ENCODE measurements at places on chromosomes 5 and 9.

- no peak for DNase-seq
Measured at GRCh38 chr5:143072734-143073133, 302.6 kb downstream of the ARHGAP26 start.

DNA sequence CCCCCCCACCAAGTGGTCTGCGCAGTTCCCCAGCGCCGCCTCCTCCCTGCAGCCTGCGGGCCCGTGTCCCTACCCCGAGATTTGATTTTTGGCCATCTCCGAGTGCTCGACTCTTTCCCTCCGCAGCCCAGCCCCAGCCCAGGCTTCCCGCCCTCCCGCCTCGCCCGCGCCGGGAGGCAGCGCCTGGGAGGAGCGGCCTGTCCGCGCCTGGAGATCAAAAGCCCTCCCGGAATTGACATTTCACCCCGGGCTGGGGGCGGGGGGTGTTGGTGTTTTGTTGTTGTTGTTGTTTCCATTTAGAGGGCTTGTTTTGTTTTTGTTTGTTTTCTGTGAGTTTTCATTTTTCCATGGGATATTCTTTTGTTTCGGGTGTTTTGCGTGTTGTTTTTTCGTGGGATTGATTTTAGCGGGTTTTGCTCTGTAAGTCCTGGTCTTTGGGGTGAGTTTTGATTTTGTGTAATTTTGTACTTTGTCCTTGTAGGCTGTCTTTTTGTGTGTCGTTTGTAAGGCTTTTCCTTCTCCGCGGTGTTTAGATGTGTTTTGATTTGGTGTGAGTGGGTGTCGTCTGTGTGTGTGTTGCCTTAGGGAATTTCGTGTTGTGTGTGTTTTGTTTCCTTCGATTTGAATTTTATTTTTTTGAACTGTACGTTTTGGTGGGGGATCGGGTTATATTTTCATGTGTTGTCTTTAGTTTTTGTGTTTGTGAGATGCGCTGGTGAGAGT, 1.7 kb upstream of the PAX5 start:
- peak; percentile 62 for DNase-seq

- DNase-seq: no peak
Measured at GRCh38 chr5:95105638-95106037, 179.3 kb downstream of the MCTP1 start.

- DNase-seq: no peak
Measured at GRCh38 chr5:113808956-113809355, 295.5 kb downstream of the YTHDC2 start.

DNA sequence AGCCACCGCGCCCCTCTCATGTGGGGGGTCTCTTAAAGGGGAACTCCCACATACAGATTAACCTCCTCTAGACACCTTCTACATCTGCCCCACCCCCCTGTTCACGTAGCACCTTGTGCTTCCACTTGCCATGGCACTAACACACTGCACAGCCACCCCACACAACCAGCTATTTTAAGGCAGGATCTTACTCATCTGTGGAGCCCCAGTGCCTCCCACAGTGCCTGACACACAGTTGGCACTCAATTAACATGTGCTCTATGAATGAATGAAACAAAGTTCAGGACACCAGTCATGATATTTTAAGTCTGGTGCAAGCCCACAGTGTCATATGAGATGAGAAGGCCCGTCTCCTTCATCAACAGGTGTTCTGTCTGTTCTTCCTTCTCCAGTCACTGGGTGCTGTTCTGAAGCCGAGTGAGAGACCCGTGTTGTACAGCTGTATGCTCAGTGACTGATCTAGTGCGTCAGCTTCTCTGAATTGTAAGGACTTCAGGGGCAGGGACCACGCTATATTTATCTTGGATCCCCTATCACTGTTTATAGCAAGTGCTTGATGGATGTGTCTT, 149.1 kb downstream of the TLE1 start:
- no peak for DNase-seq

- DNase-seq: no peak
Measured at GRCh38 chr5:116032991-116033390, 719 bp downstream of the ARL14EPL start.

GRCh38 chr5:74241751-74242140, 398.8 kb downstream of the ENC1 start:
- DNase-seq: no peak

GRCh38 chr5:142925795-142926194, 155.6 kb downstream of the ARHGAP26 start:
- no peak for DNase-seq

DNA sequence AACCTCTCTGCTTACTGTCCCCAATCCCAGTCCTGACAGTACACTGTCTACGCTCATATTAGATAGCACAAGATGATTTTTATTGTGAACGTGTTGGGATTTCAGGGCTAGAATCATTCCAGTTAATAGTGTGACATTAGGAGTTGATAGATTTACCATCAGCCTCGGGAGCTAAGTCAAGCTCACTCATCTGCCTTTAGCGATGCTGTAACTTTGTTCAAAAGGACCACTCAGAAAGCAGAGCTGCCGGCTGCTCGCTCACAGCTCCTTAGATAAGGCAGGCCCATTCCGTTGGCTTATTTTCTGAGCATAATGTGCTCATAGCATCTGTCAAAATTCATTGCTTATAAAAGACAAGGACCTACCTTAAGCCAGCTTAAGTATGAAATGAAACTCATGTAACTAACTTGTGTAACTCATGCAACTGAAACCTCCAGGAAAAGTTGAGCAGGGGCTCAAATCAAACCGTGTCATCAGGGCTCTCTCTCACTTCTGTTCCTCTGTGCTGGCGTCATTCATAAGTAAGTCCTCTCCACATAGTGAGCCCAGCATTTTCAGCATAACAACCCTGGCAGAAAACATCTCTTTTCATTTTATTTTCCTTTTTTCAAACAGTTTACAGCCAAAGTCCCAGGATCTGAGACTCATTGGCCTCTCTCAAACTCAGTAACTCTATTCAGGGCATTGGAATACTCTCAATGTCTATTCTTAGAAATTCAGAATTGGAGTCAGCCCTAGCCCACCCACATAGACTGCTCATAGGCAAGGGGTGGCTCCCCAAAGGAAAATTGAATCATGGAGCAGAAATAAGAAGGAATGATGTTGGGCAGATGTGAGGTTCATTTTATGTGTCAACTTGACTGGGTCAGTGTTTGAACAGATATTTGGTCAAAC, 208.8 kb downstream of the MAN2A1 start:
- DNase-seq: no peak

DNA sequence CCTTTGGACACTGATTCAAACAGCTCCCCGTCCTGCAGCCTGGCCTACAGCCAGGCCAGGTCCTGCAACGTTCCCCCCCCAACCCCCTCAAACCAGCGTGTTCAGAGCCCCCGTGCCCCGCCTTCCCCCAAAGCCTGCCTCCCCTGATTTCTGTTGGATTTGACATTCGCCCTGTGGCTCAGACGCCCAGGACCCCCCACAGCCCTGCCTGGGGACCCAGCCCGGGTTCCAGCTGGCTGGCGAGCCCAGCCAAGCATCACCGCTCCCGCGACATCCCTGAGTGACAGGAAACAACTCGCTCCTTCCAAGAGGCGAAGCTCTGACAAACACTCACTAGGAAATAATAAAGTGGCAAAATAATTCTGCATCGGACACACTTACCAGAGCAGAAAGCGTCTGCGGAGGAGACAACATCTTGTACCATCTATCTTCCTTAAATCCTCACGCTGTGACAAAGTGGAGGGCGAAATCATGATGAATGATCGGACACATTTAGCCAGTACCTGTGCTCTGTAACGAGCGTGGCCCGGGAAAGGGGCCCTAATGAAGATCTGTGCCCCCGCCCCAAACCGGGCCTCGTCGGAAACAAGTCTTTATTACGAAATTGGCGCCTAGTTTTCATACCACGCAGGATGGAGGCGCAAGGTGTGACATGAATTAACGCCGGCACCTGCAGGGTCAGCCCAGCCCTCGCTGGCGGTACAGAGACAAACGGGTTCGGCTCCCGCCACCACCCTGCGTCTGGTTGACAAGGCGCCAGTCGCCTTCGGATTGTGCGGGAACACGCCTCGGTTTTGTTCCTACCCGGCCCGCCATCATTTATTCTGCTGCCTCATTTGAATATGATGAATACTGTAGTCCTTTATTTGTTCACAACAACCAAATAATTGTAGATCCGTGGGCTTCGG, 91.0 kb upstream of the MVB12B start:
- no peak for DNase-seq

- no peak for DNase-seq
Measured at GRCh38 chr9:79880626-79881025, 308.9 kb downstream of the TLE4 start.

DNA sequence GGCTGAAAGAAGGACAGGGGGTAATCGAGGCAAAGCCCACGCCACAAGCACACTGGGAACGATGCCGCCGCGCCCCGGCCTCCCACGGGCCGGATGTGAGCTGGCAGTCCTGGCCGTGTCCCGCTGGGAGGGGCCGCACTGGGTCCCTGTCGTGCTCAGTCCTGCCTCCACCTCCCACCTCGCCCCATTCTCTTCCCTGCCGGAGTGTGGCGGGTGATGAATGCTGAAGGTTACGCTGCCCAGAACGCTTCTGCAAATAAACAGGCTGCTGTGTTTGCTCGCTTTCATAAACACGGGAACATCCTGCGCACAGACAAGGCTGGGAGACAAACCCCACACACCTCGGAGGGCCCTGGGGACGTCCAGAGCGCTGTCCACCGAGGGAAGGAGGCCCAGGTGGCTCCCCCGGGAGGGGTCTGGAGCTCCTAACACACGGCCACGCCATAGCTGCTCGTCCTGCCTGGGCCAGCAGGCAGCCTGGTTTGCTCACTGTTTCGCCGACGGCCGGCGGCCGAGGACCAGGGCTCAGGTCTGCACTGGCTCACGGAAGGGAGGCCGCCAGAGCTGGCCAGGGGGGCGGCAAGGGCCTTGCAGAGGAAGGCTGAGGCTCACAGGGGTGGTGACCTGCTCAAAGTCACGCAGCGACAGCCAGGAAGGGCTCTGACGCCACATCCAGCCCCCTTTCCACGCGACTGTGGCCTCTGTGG, 2.3 kb downstream of the DNLZ start:
- no peak for DNase-seq

- no peak for DNase-seq
Measured at GRCh38 chr9:88106492-88106891, 31.8 kb downstream of the SPATA31C2 start.

DNA sequence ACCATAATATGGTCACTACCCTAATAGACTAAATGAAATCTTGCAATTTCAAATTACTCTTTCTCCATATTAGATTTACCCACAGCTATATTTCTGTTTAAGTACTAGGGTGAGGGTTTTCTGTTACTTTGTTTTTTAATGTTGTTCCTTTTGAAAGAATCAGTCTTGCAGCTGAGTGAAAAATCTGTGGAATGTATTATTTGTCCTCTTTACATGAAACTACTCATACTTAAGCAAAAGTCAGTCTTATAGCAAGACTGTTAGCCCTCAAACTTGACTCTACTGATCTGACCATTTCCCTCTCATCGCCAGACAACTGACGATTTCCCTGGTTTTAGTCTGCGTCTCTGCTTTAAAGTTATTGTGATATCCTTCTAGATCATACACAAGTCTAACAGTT, 84.0 kb downstream of the PIK3R1 start:
- no peak for DNase-seq

DNA sequence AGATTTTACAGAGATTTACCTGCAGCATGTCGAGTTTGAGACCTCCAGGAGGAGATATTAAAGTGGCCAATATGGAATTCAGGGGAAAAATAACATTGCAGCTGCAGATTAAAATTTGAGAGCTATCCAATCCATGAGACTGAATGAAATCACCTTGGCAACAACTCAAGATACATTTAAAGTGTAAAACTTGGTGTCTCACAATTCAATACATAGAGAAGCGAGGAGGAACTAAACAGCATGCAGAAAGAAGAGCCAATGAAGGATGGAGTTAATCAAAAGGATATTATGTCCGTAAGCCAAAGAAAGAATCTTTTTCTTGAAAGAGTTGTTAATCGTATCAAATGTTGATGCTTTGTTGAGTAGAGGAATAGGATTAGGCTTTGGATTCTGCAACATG, 455.1 kb downstream of the CDH18 start:
- no peak for DNase-seq

DNA sequence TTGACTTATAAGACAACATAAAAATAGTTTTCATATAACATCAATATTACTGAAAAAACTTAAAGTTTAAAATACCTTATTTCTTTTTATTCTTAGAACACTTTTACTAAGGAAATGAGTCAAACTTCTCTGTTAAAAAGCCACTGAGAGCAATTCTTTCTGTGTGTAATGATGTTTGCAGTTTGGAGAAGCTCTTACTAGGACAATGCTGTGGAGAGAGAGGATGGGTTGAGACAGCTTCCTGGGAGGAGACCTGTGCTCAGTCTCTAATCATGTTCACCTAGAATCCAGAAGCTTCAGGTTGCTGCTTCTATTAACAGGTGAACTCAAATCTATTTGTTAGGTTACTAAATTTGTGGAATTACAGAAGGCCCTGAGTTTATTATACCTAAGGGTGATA, 198.5 kb downstream of the DNAH5 start:
- DNase-seq: no peak

- DNase-seq: peak; percentile 95
Measured at GRCh38 chr5:123511648-123512605, at the start of gene CSNK1G3. Gene CSNK1G3 (plus strand): TSS chr5:123512177. CDS start chr5:123545664, 33,487 bp downstream.

- no peak for DNase-seq
Measured at GRCh38 chr5:117533792-117534191, 959.2 kb upstream of the SEMA6A start.

DNA sequence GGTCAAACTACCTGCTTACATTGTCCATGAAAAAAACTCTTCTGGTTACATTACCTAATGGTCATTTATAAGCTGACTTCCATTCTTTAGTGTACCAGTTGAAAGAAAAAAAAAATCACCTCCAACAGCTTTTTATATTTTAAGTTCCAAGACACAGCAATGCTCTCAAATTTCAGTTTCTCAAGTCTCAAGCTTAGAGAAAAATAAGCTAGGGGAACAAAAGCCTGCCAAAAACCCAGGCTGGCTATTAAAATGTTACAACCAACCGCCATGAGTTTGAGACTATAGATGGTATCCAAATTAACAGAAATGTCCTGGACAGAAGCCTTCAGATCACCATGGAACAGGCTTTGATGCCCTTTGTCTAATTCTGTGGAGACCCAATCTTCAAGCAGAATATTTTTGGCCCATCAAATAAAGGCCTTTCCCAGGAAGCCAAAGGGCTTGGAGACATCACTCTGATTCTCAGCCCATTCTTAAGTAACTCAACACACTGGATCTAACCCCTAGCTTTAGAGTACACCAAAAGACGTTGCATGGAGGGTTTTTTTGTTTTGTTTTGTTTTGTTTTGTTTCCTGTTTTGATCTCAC, 343.7 kb downstream of the GLIS3 start:
- DNase-seq: no peak

GRCh38 chr9:13970018-13970417, 343.9 kb downstream of the NFIB start:
- DNase-seq: no peak

DNA sequence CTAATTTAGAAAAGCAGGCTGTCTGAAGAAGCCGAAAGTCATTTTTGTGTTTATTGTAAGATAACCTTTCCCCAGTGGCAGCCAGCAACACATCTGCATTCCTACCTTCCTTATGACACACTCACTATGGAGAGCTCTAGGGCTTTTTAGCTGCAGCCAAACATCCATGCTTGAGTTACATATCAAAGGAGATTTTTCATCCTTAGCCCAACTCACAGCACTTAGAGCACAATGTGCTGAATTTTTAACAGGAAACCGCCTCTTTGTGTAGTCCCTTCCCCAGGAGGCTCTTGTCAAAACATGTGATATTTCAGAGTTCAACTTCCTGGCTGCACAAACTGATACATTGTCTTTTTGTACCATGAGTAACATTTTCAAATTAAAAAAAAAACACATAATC, 379.2 kb downstream of the CTNND2 start:
- no peak for DNase-seq

- no peak for DNase-seq
Measured at GRCh38 chr9:123924727-123925126, 5.2 kb downstream of the DENND1A start.
